AG08396 (cell line): ENCODE measurements at places on chromosomes 12 and 14.

- peak; percentile 55 for DNase-seq
These were observed 1.1 kb upstream of the HOXC4 start for GRCh38 chr12:54052438-54053002.

- no peak for DNase-seq
These were observed 29.9 kb downstream of the ZBTB42 start for GRCh38 chr14:104830781-104831180.

- DNase-seq: peak; percentile 25
These were observed 19.8 kb downstream of the OR5AU1 start for GRCh38 chr14:21136024-21136423.

- no peak for DNase-seq
These were observed 20.2 kb downstream of the CEP170B start for GRCh38 chr14:104885031-104885972.

- no peak for DNase-seq
These were observed 337 bp downstream of the KRT74 start for GRCh38 chr12:52573306-52573705.

GRCh38 chr12:92416385-92416812, 270.8 kb upstream of the BTG1 start:
- DNase-seq: no peak

DNA sequence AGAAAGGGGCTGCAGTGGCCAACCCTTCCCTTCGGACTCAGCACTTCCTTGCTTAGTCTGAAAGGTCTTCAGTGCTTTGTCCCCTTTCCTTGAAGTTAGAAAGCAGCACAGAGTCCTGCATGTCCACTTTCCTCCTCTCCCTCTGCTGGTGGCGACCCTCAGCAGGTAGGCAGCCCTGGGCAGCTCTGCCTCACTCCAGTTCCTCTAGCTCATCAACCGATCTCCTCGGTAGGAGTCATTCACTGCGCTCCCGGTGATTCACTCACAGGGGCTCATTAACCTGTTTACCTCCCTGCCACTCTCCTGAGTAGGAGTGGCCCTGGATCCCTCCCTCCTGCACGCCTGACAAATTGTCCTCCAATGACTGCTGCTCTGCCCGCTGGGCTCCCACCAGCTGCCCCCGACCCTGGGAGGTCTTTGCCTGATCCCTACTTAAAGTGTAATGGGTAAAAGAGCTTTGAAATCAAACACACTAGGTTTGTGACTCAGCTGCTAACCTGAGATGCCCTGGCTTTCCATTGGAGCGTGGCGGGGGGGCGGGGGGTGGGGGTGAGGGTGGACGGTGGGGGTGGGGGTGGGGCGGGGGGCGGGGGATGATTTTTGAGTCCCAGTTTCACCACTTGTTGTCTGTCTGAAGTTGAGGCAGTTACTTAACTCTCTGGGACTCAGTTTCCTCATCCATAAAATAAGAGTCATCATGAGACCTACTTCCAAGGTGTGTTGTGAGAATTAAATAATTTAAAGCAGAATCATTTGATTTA, 4.2 kb downstream of the SCNN1A start:
- no peak for DNase-seq

GRCh38 chr14:39038542-39038941, 64.5 kb downstream of the SEC23A start:
- DNase-seq: no peak

DNA sequence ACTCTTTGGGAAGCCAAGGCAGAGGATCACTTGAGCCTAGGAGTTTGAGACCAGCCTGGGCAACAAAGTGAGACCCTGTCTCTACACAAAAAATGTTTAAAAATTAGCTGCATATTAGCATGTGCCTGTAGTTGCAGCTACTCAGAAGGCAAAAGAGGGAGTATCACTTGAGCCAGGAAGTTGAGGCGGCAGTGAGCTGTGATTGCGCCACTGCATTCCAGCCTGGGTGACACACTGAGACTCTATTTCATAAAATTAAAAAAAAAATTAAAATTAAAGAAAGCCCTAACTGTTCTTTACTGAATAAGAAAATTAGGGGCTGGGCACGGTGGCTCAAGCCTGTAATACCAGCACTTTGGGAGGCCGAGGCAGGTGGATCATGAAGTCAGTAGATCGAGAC, 27.0 kb downstream of the SENP1 start:
- DNase-seq: no peak

GRCh38 chr14:22887260-22887989, 4.4 kb downstream of the REM2 start:
- peak; percentile 73 for DNase-seq

DNA sequence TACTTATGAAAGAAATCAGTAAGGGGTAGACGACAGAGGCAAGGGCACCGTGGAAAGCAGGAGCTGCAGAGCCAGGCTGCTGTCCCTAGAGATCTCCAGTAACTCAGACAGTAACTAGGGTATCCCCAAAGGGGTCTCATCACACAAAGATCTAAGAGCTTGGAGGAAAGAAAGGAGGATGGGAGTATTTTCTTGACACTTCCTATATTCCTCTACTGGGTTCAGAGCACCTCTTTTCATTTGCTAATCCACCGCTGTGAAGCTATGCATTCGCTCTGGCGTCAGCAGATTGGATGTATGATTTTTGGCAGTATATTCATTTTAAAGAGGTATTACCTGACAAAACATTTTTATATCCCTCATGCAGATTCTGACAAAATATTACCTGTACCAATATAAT, 12.6 kb downstream of the USP44 start:
- no peak for DNase-seq

GRCh38 chr12:2752676-2753371, 41.9 kb upstream of the FKBP4 start:
- DNase-seq: peak; percentile 87

DNA sequence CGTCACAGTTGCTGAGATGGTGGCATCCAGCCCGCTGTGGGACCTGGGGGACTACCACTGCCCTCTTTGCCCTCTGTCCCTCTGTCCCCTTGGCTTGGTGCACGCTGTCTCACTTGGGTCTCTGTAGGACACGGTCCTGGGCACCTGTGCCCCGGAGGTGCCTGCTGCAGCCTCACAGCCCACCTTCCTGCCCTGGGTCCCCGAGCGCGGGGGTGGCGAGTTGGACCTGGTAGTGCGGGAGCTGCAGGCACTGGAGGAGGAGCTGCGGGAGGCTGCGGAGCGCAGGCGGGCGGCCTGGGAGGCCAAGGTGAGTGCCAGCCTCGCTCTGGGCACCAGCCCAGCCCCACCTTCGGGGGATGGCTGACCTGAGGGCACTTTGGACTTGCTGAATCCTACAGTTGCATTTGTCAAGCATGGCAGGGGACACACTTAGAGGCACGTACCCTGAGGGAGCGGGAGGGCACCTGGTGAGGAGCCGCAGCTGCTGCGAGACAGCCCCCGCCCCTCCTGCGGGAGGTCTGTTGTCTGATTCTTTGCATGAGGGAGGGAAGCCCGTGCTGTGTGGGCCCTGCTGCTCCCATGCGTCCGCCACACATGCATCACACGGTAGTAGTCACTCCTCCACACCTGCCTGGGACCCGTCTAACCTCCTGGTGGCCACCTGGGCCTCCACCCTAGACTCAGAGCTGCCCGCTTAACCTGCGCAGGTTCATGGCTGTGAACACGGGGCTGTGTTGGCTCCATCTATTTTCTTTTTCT, 6.8 kb downstream of the TEDC1 start:
- no peak for DNase-seq

- DNase-seq: no peak
These were observed 12.1 kb upstream of the KRT77 start for GRCh38 chr12:52715416-52715815.
